ENCODE measurements at places on chromosomes 4 and X.

GRCh38 chr4:6682862-6683590 is 10.7 kb upstream of the S100P start:
- no peak for DNase-seq

- DNase-seq = no peak
Observed at GRCh38 chr4:82553020-82553419, 8.8 kb downstream of the TMEM150C start.

GRCh38 chrX:46328133-46328532 is 217.1 kb downstream of the ZNF674 start:
- DNase-seq = no peak

GRCh38 chrX:10496345-10496965 is 123.9 kb downstream of the MID1 start:
- DNase-seq = no peak
